ENCODE measurements at places on chromosomes 7 and 10.

DNA sequence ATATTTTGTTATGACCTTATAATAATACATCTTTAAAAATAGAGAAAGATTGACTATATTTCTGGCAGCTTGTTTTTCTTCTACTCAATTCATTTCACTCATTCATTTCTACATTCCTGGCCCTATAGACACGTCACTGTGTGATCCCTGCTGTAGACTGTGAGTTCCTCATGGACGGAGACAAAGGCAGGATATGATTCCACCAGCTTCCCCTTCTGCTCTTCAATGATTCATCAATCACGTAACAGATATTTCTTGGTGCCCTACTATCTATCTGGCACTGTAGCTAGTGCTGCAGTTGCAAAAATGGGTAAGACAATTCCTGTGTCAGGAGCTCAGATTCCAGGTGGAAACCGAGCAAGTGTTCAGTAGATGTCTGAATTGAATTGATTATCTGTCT lies 415.0 kb downstream of the SFMBT2 start:
- no peak for DNase-seq

DNA sequence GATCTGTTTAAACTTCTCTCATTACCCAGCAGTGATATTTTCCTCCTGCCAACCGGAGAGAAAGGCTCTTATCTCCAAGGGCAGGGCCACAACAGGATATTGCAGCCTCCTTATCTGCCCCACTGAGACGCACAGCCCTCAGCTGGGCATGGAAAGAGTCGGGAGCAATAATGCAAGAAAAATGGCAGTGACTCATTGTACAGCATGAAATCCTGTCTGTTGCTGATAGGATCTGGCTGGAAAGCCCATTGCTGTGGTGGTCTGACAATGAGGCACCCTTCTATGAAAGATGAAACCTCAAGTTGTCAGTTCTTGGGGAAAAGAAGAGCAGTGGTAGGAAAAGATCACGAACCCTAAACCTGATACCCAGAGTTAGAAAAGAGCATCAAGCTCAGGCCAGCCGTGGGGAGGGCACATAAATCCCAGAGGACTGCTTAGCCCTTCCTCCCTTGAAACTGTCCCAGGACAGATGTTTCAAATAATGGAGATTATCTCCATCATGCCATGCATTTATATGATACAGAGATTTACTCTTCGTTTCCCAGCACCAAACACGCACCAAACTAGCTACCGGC lies 47.0 kb upstream of the FIGNL1 start:
- no peak for DNase-seq

- no peak for DNase-seq
Measured at GRCh38 chr10:61975391-61975932, 74.0 kb downstream of the ARID5B start.

- DNase-seq = no peak
Measured at GRCh38 chr10:131127610-131128009, 183.9 kb downstream of the TCERG1L start.

DNA sequence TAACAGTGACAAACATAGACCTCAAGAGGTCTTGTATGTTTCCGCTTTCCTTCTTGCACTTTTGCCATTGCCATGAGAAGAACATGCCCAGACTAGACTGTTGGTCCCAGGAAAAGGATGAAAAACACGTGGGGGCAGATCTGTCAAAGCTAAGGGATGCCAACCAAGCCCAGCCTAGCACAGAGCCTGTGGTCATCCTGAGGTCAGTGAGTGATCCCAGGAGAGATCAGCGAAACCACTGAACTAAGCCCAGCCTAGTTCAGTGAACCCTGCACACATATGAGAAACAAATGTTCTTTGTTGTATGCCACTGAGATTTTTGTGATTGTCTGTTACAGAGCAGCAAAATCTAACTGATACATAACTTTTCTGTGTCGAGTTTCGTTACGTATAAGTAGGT lies 718.8 kb downstream of the MAGI2 start:
- no peak for DNase-seq

DNA sequence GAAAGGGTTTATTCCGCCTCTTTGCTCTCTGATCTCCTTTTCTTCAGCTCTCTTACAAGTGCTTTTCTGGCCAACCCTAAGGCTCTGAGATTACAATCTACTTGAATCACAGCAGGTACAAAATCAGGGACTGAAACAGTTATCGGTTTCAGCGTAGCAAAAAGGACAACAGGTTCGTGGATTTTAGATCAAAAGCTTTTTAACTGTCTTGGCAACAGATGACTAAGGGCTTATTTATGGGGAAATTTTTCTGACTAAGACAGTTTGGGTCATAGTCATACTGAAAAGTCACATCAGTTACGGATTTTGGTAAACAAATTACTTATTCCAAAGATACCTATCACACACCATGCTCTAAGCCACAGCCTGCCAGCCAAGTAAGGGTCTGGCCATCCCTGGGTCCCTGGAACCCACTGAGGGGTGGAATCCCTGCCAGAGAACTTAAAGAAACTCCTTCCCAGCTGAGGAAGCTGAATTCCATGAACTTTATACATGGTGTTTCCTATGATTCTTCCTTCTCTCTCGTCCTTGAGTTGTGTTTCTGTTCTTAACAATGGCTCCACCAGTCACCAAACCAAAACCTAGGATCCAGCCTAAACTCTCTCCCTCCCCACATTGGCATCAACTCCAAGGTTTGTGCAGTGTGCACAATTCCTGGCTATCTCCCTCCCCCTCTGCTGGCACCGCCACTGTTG lies 169.3 kb downstream of the FAM107B start:
- DNase-seq = no peak

- no peak for DNase-seq
Measured at GRCh38 chr7:127881564-127881963, 149.7 kb downstream of the LRRC4 start.

GRCh38 chr10:109895095-109895818 lies 28.1 kb downstream of the XPNPEP1 start:
- no peak for DNase-seq

- DNase-seq = no peak
Measured at GRCh38 chr10:12981570-12981969, 19.9 kb downstream of the CCDC3 start.

DNA sequence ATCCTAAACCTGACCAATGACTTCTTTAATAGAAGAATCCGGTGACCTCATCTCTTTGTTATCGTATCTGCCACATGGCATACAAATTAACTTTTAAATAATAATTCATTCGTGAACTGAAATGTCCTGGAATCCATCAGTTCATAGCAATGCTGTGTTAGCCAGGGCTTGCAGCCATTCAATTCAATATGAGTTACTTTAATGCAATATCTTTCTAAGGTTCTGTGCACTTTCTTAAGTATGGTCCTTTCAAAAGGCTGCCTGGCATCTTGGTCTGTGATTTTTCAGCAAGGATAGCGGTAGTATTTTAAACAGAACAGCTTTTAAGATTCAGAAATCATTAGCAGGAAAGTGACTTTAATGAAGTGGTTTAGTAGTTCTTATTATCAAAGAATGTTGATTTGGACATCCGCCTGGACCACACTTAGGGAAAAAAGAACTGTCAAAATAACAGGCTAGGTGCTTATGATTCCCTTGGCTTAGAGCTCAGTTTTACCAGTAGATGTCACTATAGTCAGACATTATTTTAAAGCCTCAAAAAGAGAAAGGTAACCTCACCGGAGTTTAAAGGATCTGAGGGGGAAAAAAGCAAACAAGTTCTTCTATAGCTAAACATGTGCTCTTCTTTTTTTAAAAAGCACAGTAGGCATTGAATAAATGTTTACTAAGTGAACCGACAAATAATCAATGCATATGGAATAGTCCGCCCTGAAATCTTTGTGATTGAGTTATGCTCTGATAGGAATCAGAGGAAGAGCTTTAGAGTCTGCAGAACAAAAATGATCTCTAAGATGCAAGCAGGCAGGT lies 22.7 kb downstream of the SLC35G1 start:
- no peak for DNase-seq

DNA sequence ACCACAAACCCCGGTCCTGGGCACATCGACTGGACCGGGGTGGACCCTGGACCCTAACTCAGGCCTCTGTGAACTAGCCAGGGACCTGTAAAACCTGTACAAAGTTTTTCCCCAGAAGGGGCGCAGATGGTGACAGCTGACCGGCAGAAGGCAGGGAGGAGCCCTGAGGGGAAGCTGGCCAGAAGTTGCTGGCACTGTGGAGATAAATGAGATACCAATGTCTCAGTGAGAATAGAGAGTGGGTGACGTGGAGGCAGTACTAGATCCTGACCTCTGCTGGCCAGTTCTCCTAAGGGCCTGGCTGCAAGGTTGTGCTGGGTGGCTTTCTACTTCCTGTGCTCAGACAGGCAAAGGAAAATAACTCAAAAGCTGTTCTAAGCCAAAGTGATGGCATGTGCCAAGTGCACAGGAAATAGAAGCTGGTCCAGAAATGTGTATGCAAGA lies 10.6 kb upstream of the TSPAN14 start:
- no peak for DNase-seq

- DNase-seq = no peak
Measured at GRCh38 chr10:1635340-1635739, 102.0 kb downstream of the ADARB2 start.

GRCh38 chr7:116232350-116232749 lies 22.0 kb downstream of the TES start:
- DNase-seq = no peak

DNA sequence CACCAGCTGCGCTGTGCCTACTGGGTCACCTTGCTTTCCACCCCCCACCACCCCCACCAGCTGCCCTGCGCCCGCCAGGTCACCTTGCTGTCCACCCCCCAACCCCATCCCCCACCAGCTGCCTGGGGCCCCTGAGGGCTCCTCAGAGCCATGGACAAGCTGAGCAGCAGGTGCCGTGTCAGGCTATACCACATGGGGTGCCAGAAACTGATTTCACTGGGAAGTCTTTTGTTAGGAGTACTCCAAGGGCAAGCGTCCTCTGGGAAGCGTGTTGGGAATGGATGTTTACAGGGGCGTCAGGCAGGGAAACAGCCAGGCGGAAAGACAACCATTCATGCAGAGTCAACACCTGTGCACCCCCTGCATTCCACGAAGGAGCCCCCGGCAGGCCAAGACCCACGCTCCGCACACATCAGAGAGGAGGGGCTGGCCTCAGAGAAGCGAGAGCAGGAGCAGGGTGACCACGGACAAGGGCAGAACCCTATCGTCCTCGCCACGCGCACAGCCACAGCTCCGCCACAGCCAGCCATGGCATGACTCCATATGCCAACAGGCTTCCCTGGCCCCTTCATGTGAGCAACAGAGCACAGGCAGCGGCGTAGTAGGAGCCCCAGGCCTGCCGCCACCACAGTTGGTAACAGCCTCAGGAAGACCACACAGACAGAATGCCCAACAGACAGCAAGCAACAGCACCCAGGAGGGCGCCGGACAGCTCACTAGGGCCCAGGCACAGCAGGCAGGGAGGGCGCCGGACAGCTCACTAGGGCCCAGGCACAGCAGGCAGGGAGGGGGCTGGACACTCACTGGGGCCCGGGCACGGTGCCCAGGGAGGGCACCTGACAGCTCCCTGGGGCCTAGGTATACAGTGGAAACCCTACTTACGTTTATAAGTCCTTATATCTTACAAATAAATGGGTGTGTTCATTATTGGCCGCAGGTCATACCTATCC lies 180.8 kb downstream of the MAD1L1 start:
- DNase-seq = no peak

GRCh38 chr7:28389504-28390395 lies 22.6 kb upstream of the CREB5 start:
- DNase-seq = no peak

- DNase-seq = no peak
Measured at GRCh38 chr7:13904689-13905088, 84.8 kb downstream of the ETV1 start.

- DNase-seq = peak; percentile 44
Measured at GRCh38 chr7:25894002-25894901, 257.7 kb upstream of the NFE2L3 start.
